IPS DF 6.9 (cell line): ENCODE measurements at places on chromosomes 11 and 22.

DNA sequence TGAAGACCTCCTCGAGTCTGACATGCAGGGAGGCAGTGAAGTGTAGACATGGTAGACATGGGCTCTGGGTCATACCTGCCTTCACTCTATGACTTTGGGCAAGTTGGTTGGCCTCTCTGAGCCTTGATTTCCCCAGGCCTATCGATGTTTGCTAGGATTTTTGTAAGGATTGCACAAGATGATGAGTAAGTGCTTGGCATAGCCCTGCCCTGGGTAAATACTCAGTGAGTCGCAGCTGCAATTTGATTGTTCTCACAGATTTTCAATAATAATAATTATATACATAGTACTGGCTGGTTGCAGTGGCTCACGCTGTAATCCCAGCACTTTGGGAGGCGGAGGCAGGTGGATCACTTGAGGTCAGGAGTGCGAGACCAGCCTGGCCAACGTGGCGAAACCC lies 18.1 kb downstream of the MCM5 start:
- no peaks in the 10 kb centered on the region for H3K27me3 ChIP-seq
- no peaks in the 10 kb centered on the region for H3K4me1 ChIP-seq
- H3K27ac ChIP-seq = no peak overlapping the region
- no peak for DNase-seq
- H3K36me3 ChIP-seq = peaks cover 76% of the 10 kb centered on the region

DNA sequence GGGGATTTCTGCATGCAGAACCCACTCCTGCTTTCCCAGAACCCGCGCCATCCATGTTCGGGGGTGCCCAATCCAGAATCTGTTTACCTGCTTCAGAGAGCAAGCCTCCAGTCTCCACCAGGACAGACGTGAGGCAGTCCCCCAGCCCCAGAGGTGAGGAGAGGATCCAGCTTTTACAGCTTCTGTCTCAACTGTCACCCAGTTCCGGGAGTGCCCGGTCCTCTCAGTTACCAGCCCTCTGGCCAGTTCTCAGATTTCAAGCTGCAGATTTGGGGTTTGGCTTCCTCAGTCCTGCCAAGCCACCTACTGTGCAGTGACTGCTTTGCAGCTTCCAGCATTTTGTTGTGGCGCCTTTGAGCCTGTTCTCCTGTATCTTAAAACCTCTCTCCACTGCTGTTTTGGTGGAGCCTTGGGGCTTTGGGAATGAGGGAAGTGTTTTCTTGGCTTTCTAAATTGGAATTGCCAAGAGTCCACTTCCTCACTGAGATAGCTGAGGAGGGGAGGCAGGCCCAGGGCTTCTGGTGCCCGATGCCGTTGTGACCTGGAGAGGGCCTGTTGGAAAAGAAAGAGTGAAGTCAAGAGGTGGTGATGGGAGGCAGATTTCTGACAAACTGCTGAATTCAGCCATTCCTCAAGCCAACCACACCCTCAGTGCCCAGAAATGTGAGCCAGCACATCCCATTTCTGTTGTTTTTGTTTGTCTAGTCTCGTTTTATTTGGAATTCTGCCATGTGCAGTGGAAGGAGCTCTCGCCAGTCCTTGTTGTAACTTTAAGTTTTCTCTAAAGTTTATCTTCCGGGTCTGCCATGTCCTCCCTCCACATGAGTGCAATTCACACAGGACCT lies 513.4 kb downstream of the TBC1D22A start:
- H3K4me3 ChIP-seq = no peak overlapping the region
- no peak for DNase-seq
- no peaks in the 10 kb centered on the region for H3K4me1 ChIP-seq
- H3K36me3 ChIP-seq = no peaks in the 10 kb centered on the region

DNA sequence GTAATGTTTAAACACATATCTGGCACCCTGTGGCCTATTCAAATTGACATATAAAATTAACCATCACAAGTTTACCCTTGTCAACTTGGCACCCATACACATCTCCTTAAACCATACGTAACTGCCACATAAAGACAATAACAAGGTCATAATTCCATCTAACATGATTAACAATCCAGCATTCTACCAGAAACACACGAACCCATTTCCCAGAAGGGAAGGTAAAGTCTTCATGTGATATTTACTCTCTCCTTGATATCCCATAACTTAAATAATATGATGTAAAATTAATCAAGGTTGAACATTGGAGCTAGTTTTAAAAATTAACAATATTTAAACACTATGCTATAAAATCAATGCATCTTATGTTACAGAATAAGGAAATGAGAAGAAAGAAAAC lies 55.2 kb upstream of the CEP295 start:
- peaks cover 2% of the 10 kb centered on the region for H3K4me1 ChIP-seq
- H3K4me3 ChIP-seq = no peak overlapping the region
- no peak for DNase-seq
- H3K36me3 ChIP-seq = no peaks in the 10 kb centered on the region
- no peaks in the 10 kb centered on the region for H3K27me3 ChIP-seq

GRCh38 chr11:128852327-128853023 lies 14.6 kb downstream of the KCNJ1 start:
- H3K36me3 ChIP-seq = no peaks in the 10 kb centered on the region
- H3K27me3 ChIP-seq = no peaks in the 10 kb centered on the region
- no peak for DNase-seq

GRCh38 chr11:25357133-25357532 lies 860.3 kb downstream of the LUZP2 start:
- DNase-seq = no peak
- no peak overlapping the region for H3K27ac ChIP-seq

- no peak for DNase-seq
- no peak overlapping the region for H3K4me3 ChIP-seq
- H3K36me3 ChIP-seq = peaks cover 3% of the 10 kb centered on the region; the same call in 1 of the 2 replicates
- no peaks in the 10 kb centered on the region for H3K27me3 ChIP-seq
- no peaks in the 10 kb centered on the region for H3K4me1 ChIP-seq
Observed at GRCh38 chr11:90213322-90213721, 9.5 kb downstream of the CHORDC1 start.

DNA sequence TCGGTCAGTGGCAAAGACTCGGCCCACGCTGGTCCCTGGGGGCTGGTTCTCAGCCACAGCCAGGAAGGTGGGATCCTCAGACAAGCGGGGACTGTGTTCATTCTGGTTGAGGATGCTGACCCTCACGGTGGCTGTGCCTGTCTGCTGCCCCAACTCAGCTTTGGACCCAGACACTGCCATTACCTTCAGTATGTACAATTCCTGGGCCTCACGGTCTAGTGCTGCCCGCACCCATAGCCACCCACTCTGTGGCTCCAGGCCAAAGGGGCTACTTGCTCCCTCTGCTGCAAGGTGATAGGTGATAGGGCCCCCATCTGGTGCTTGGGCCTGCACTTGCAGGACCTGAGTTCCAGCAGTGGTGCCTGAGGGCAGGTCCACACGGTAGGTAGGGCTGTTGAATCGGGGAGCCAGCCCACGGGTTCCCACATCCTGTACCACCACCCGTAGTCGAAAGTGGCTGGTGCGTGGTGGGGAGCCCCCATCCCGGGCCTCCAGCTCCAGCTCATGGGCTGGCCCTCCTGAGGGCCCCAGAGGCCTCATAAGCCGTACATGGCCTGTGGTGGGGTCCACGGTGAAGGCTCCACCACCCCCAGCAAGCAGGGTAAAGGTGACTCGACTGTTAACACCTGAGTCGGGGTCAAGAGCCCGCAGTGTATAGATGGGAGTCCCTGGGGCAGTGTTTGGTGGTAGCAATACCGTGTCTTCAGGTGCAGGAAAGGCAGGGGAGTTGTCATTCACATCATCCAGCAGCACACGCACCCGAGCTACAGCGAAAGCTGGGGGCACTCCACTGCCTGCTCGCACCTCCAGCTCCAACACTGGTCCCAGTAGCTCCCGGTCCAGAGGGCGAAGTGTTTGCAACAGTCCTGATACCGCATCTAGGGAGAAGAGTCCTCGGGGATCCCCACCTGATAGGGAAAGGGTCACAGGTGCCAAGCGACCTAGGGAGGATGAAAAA lies 13.2 kb upstream of the TPP1 start:
- H3K36me3 ChIP-seq = no peaks in the 10 kb centered on the region
- H3K27me3 ChIP-seq = peaks cover 16% of the 10 kb centered on the region; the same call in 1 of the 2 replicates
- no peak overlapping the region for H3K27ac ChIP-seq
- H3K4me1 ChIP-seq = peaks cover 4% of the 10 kb centered on the region; the same call in 1 of the 2 replicates
- H3K4me3 ChIP-seq = no peak overlapping the region

- H3K4me3 ChIP-seq = no peak overlapping the region
- H3K4me1 ChIP-seq = no peaks in the 10 kb centered on the region
- DNase-seq = no peak
Observed at GRCh38 chr22:46539169-46539568, 1.7 kb upstream of the CELSR1 start.

DNA sequence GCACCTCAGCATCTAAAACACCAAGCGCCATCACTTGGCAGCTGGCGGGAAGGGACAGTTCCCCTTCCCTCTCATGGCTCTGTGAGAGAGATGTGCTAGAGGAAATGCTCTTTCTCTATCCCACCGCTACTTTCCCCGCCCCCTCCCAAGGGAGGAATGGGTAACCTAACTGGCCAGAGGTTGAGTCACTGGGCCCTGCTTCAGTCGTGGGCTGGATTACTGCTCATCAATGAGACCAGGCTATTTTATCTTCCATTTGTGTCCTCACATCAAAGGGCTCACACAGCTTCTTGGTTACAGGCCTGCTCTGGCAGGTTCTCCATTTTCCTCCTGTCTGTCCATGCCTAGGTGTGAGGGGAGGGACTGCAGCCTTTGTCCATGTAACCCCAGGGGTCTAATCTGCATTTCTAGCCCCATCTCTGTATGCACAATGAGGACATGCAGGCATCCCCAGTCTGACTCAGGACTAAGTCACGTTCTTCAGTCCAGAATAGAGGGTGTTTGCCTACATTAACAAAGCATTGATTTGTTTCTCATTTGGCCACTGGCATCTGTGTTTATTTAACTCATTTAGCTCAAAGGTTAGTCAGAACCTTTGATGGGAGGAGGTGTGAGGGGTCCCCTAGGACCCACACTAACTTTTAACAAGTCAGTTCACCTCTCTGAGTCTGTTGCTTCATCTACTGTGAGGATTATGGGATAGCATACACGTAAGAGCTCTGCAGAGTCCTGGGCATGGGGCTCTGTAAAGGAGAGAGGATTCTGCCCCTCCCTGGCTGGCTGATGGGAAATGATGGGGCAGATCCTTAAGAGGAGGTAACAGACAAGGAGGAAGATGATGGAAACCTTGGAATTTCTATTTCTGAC lies 99.1 kb downstream of the XRRA1 start:
- peaks cover 4% of the 10 kb centered on the region; the same call in 1 of the 2 replicates for H3K4me1 ChIP-seq
- H3K36me3 ChIP-seq = peaks cover 2% of the 10 kb centered on the region; the same call in 1 of the 2 replicates
- no peak overlapping the region for H3K27ac ChIP-seq
- DNase-seq = peak; percentile 35
- no peak overlapping the region for H3K4me3 ChIP-seq

GRCh38 chr11:70542406-70542805 lies 144.1 kb downstream of the CTTN start:
- H3K27ac ChIP-seq = no peak overlapping the region
- DNase-seq = no peak
- H3K36me3 ChIP-seq = no peaks in the 10 kb centered on the region

DNA sequence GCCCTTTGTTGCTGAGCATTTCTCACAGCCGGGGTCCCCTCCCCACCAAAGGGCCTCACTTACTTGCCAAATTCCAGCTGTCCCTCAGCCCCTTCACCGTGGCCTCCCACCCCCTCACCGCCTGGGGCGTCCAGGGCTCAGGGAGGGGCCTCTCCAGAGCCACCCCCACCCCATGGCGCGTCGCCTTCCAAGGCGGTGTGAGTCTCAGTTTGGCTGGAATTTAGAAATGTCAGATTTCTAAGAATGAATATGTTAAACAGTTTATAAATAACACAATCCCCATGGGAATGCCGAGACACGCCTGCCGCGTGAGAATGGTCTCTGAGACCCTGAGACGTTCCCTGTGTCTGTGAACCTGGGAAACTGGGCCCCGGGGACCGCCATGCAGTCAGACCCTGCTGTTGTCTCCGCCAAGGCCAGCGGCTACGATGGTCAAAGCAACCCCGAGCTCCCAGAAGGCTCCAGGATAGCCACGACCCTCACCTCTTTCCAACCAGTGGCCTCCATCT lies 28.9 kb downstream of the CELSR1 start:
- no peak overlapping the region for H3K27ac ChIP-seq
- H3K4me3 ChIP-seq = no peak overlapping the region
- H3K36me3 ChIP-seq = no peaks in the 10 kb centered on the region; the same call in 1 of the 2 replicates
- H3K4me1 ChIP-seq = peaks cover 8% of the 10 kb centered on the region
- H3K27me3 ChIP-seq = no peaks in the 10 kb centered on the region
- DNase-seq = no peak

- H3K27me3 ChIP-seq = no peaks in the 10 kb centered on the region
- H3K4me1 ChIP-seq = no peaks in the 10 kb centered on the region
- DNase-seq = no peak
- H3K4me3 ChIP-seq = no peak overlapping the region
- H3K36me3 ChIP-seq = no peaks in the 10 kb centered on the region
- no peak overlapping the region for H3K27ac ChIP-seq
Observed at GRCh38 chr11:102497061-102497460, 33.5 kb downstream of the MMP7 start.

GRCh38 chr11:46724088-46724487 lies 5.1 kb downstream of the F2 start:
- peaks cover 3% of the 10 kb centered on the region; the same call in 1 of the 2 replicates for H3K4me1 ChIP-seq
- H3K4me3 ChIP-seq = no peak overlapping the region
- no peak for DNase-seq
- H3K27ac ChIP-seq = no peak overlapping the region
- H3K27me3 ChIP-seq = no peaks in the 10 kb centered on the region
- no peaks in the 10 kb centered on the region for H3K36me3 ChIP-seq

GRCh38 chr11:69320756-69321741 lies 27.1 kb downstream of the MYEOV start:
- no peaks in the 10 kb centered on the region for H3K4me1 ChIP-seq
- no peaks in the 10 kb centered on the region for H3K36me3 ChIP-seq
- no peak for DNase-seq

GRCh38 chr22:20423906-20424551 lies 13.6 kb downstream of the SCARF2 start:
- H3K4me3 ChIP-seq = no peak overlapping the region
- H3K27ac ChIP-seq = no peak overlapping the region
- no peaks in the 10 kb centered on the region; the same call in 1 of the 2 replicates for H3K27me3 ChIP-seq
- H3K36me3 ChIP-seq = no peaks in the 10 kb centered on the region; the same call in 1 of the 2 replicates
- no peak for DNase-seq
- H3K4me1 ChIP-seq = peaks cover 3% of the 10 kb centered on the region; the same call in 1 of the 2 replicates

- H3K4me1 ChIP-seq = no peaks in the 10 kb centered on the region; the same call in 1 of the 2 replicates
- DNase-seq = no peak
- H3K36me3 ChIP-seq = peaks cover 13% of the 10 kb centered on the region
Observed at GRCh38 chr22:41338614-41339212, 37.4 kb downstream of the ZC3H7B start.

GRCh38 chr11:118633979-118634378 lies 26.6 kb downstream of the PHLDB1 start:
- H3K27ac ChIP-seq = no peak overlapping the region
- H3K4me1 ChIP-seq = peaks cover 11% of the 10 kb centered on the region; the same call in 1 of the 2 replicates
- H3K4me3 ChIP-seq = no peak overlapping the region
- H3K36me3 ChIP-seq = peaks cover 12% of the 10 kb centered on the region; the same call in 1 of the 2 replicates
- no peaks in the 10 kb centered on the region for H3K27me3 ChIP-seq
- no peak for DNase-seq
